ENCODE measurements at places on chromosomes 11 and 22.
A peak's percentile ranks its signal among the peaks of the same experiment; 100 is the strongest.

DNA sequence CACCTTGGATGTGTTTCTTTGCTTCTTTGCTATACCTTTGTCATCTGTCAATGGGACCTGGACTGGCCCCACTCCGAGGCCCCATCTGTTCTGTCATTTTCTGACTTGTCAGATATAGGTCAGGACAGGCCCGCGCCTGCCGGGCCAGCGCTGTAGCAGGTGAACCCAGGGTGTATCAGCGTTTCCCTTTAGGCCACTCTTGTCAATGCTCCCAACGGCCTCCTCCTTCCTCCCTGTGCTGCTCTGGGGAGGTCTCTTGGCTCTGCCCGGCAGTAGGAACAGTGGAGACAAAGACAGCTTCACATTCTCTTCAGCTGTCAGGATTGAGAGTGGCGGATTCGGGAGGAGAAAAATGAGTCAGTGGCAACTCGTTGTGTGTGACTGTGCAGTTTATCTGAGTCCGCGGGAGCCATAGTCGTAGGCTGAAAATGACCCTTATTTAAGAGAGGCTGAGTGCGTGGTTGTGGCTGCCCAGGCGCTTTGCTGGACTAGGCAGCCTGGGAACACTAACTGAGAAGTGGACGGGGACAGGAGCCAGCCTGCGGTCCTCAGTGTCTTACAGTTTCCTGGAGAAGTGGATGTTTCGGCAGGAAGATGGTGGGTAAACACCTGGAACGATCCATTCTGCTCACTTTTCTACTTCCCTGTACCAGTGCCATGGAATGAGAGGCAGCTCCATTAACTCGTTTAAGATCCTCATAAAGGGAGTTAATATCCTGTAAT lies 102.3 kb downstream of the PRR5L start:
- DNase-seq, result no peak

GRCh38 chr11:75376175-75376574 lies 23.1 kb upstream of the RPS3 start:
- DNase-seq, result no peak

- DNase-seq, result no peak
Observed at GRCh38 chr11:109957601-109958000, 135.6 kb upstream of the ZC3H12C start.

- no peak for DNase-seq
Observed at GRCh38 chr11:76444065-76444383, 794 bp upstream of the EMSY start.

- DNase-seq, result no peak
Observed at GRCh38 chr11:9493492-9493891, 32.7 kb downstream of the ZNF143 start.

DNA sequence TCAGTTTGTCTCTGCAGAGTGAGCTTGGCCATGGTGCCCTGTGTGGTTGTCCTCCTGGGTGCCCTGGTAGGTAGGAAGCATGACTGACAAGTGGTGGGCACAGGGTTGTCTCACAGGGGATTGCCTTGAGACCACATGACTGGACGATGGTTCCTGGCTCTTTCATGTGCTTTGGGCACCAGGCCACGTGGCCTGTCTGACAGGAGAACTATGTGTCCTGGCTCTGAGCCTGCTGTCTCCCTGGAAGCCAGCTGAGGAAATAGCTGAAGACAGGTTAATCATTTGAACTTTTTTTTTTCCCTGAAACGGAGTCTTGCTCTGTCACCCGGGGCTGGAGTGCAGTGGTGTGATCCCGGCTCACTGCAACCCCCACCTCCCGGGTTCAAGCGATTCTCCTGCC lies 93.2 kb downstream of the LDLRAD3 start:
- no peak for DNase-seq

DNA sequence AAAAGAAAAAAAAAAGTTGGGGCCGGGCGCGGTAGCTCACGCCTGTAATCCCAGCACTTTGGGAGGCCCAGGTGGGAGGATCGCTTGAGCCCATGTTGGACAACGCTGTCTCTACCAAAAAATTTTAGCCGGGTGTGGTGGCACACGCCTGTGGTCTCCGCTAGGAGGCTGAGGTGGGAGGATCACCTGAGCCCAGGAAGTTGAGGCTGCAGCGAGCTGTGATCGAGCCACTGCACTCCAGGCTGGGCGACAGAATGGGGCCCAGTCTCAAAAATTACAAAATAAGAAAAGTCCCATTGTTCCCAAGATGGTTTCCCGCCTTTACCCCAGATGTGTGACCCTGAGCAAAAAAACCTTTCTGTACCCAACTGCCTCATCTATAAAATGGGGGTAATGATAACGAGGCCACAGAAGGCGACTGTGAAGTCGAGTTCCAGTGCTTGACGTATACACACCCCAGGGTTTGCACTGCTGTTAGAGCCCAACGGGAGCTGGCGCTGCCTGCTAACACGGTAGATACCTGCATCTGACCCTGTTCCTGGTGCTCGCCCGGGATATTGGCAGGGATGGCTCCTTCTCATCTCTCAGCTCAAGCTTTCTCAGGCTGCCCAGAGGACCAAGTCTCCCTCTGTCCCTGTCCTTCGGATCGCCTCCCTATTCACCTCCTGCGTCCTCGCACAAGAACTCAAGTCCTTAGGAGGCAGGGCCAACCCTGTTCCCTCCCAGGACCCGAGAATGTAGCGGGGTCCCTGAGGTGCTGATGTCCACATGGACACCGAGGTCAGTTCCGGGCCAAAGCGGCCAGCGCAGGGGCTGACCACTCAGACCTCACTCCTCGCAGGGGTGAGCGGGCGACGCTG lies 1.1 kb upstream of the RPLP2 start:
- peak; percentile 50 for DNase-seq

DNA sequence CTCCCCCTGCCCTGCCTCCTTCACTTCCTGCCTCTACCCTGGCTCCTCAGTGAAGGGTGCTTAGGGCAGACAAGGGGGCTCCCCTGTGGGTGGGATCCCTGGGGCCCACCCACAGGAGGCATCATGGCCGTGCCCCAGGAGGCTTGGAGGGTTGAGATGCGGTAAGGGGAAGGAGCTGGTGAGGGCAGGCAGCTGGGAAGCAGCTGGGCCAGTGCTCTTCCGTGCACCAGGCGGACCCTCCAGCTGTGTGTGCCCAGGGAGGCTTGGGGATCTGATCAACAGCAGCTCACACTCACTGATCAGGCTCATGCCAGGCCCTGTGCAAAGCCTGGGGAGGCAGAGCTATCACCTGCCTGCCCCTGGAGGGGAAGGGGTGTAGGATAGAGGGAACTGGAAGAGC lies 59.3 kb upstream of the TTLL12 start:
- DNase-seq, result no peak

- no peak for DNase-seq
Observed at GRCh38 chr22:31160328-31160978, 471 bp downstream of the RNF185 start.

DNA sequence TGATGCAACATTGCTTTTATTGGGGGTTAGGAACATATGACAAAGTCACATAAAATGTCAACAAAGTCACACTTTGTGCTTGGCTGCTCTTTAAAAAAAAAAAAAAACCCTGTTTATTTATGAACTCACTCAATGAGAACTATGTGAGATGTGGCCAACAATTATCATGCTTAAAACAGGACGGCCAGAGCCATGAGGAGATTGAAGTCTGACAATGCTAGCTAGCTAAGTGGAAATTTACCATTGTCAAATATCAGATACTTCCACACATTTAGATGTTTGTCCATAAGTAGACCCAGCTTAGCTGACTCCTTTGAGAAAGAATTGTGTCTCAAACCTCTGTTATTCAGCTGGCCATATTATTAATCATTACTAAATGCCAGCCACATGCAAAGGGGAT lies 26.9 kb downstream of the BLID start:
- no peak for DNase-seq

GRCh38 chr22:27576815-27577573 lies 224.6 kb downstream of the MN1 start:
- DNase-seq, result no peak

- DNase-seq, result no peak
Observed at GRCh38 chr11:63761931-63762653, 6.5 kb downstream of the ZFTA start.

DNA sequence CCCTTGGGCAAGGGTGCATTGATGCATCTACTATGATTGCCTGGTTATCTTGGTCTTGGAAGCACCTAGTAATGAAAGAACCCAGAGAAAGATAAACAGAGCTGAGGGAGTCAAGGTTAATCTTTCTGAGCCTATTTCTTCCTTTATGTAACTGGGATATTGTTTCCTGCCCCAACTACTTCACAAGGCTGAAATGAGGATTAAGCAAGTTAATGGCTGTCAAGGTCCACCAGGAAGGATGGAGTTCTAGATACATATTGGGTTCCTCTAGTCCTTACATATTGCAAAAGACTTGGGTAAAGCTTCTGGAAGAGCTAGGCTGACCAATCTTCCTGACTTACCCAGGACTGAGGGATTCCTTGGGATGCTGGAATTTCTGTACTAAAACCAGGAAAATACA lies 589.8 kb downstream of the INSC start:
- DNase-seq, result no peak

DNA sequence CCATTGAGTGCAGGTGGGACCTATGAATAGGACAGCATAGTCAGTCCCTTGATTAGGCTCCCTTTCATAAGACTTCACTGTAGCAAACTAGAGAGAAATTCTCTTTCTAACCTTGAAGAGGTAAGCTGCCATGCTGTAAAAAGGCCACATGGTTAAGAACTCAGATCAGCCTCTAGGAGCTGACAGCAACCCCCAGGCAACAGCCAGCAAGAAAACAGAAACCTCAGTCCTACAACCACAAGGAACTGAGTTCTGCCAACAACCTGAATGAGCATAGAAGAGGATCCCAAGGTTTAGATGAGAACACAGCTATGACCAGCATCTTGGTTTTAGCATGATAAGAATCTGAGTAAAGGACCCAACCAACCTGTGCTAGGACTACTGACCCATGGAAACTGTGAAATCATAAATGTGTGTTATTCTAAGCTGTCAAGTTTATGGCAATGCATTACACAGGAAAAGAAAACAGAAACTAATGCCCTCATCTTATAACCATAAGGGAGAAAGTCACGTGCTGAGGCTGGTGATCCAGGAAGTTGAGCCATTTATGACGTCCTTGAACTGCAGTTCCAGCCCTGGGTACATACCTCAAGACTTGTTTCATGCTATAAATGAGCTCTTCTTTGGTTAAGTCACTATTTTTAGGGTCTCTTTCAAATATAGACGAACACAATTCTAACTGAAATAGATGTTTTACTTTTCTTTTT lies 43.3 kb downstream of the RAB38 start:
- no peak for DNase-seq

- DNase-seq, result no peak
Observed at GRCh38 chr11:1755692-1756561, 5.5 kb upstream of the IFITM10 start.

DNA sequence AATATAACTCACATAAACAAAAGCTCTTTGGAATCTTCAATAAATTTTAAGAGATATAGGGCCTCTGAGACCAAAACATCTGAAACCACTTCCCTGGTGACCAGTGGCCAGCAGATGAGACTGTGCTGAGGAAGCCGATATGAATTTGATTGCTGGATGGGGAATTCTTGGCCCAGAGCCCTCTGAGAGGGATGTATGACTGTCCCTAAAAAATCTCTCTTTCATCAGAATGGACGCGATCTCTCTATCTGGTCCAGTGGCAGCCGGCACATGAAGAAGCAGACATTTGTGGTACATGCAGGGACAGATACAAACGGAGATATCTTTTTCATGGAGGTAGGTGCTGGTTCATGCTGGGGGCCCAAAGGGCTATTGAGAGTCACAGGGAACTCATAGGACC lies 37.5 kb downstream of the MYBPC3 start:
- DNase-seq, result no peak

DNA sequence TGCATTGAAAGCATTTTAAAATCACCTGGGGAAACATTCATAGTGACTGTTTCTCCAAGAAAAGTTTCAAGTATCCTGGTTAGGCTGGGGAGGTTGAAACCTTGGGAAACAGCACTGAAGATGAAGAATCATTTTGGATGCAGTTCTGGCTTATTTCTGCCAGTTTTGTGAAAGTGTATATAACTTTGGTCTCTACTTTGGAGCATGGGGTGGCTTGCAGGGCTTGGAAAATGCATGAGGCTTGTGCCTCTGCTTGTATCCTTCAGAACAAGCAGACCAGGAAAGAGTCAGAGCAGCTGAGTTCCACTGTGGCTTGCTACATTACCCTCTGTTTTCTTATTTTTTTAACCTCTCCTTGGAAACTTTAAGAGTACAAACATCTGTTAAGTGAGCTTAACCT lies 19.5 kb downstream of the SLC5A12 start:
- no peak for DNase-seq

- no peak for DNase-seq
Observed at GRCh38 chr22:22425783-22426624, 82.5 kb downstream of the ZNF280B start.

DNA sequence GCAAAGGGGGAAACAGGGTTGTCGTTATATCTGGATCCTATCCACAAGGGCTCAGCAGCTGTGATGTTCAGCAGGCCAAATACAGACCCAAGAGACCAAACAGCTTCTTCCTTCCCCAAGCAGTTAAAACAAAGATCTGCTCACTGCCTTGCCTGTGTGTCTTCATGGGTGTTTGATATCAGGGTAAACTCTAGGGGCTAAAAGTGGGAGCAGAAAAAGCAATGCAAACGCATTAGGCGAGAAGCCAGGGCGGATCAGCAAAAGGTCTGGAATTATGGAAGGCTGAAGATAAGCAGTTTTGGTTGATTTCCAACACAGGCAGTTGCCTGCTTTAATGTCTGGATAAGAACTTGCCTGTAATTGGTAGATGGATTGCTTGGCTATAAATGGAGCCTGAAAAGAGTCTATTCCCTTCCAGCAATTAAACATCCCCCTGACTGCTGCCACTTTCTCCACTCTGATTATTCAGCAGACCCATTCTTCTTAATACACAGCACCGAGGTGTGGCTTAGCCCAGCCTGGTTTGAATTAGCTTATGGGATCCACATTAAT lies 126.3 kb downstream of the COMMD9 start:
- no peak for DNase-seq

GRCh38 chr22:39277142-39277607 lies 32.4 kb upstream of the PDGFB start:
- DNase-seq, result no peak

GRCh38 chr22:40261783-40262182 lies 84.1 kb downstream of the TNRC6B start:
- DNase-seq, result no peak

DNA sequence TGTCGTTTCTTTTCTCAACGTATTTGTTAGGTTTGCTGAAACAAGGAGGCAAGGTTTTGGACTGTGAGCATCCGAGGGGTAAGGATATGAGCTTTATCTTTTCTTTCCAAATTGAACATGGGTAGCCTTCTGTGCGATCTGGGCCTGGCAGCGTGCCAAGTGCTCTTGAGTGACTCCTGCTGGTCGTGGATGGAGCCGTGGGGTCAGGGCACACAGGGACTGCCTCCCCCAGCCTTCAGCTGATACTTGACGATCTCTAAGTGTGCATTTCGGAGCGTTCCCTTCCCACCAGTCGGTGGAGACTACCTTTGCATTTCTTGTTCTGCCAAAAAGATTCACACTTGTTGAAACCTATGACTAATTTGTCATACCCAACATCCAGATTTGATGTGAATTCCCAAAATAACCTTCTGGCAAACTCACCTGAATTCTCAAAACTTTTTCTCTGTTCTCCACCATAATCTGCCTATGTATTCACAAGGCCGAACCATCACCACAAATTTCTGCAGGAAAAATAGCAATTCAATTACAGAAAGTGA lies 40.1 kb upstream of the CLMP start:
- no peak for DNase-seq

GRCh38 chr11:17593466-17594245 lies 46.6 kb downstream of the OTOG start:
- DNase-seq, result no peak

Data from NCI-H460 (cell line).